ENCODE measurements at places on chromosomes 1 and 21. TPM values are rescaled to one million over a fixed set of nuclear protein-coding genes. Genes with fewer than 3 reads are reported as not detected.

HES4 gene
- total RNA-seq, result 1.4 TPM

DIRAS3 gene
- total RNA-seq, result 8.6 TPM

KCNH1 gene
- total RNA-seq, result 0.54 TPM

GLIS1 gene
- total RNA-seq, result 0.28 TPM

Measured in IMR-90 (cell line).